ENCODE measurements at places on chromosomes 7 and 10.

- DNase-seq, result no peak
Measured at GRCh38 chr7:88321694-88322093, 15.0 kb upstream of the STEAP4 start.

GRCh38 chr7:63039882-63040281 is 958.8 kb upstream of the ZNF722 start:
- DNase-seq, result no peak

- no peak for DNase-seq
Measured at GRCh38 chr10:89242345-89242684, 9.3 kb downstream of the LIPA start.

- peak; percentile 42 for DNase-seq
Measured at GRCh38 chr10:122852261-122852660, 6.6 kb upstream of the CUZD1 start.

DNA sequence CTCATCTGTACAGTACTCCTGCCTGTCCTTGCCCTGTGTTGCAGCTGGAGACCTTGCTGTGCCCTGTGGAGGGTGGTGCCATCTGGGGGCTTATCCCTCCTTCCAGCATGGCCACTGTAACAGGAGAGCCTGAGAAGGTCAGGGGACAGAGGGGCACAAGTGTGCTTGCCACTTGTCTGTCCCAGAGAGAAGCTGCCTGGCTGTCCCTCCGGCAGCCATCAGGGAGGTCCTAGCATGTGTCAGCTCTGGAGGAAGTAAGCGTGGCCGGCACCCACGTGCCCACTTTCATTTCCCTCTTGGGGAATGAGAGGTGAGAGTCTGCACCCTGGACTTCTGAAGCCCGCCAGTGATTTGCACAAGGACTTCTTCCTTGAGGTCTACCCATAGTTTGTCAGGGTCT is 97.0 kb upstream of the PPIF start:
- no peak for DNase-seq

GRCh38 chr7:152760854-152761748 is 1.5 kb downstream of the ACTR3B start:
- peak; percentile 74 for DNase-seq

DNA sequence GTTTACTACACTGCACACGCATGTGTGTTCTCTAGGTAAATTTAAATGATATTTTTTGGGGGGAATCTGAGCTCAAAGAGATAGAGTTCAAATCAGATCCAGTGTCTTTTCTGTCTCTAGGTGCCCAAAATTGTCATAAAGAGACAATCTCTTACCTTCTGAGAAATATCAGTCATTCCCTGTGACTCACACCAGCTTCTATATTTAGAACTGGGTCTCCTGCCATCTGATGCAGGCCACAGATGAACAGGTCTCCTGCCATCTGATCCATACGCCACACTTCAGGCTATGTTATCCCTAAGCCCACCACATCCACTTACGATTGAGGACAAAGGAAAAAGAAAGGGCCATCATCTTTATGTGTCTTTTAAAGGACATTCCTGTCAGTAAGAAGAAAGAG is 136.3 kb upstream of the LAMB4 start:
- DNase-seq, result peak; percentile 29

GRCh38 chr10:21488246-21488956 is 37.1 kb downstream of the SKIDA1 start:
- no peak for DNase-seq

- no peak for DNase-seq
Measured at GRCh38 chr7:37494926-37495325, 46.3 kb upstream of the ELMO1 start.

DNA sequence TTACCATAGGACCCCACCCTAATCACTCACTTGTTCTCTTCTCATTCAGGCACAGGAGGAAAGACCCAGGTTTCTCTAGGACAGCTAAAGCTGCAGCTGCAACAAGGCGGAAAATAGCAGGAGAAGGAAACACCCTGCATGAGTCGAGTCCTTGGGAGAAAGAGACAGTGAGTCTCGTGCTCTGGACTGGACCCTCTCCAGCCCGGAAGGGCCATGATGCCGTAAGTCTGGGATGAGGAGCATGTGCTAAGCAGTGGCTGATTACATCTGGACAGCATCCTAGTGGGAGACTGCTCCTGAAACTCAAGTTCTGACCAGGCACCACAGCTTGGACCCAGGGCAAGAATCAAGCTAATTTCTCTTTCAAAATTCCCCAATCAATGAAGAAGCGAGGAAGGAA is 39.4 kb downstream of the FBXW4 start:
- peak; percentile 12 for DNase-seq

DNA sequence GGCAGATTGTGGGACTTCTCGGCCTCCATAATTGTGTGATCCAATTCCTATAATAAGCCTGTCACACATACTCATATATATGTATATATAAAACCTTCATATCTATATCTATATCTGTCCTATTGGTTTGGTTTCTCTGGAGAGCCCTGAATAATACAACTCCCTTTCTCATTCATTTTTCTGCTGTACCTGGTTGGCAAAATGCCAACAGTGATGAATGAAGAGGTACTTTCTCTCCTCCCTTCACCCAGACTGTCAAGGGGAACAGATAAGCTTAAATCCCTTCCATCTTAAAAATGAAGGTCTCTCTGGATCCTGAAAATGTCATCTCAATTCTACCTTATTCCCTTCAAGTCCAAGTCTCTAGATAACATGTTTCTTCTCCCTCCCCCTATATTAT is 60.3 kb upstream of the FOXP2 start:
- no peak for DNase-seq

DNA sequence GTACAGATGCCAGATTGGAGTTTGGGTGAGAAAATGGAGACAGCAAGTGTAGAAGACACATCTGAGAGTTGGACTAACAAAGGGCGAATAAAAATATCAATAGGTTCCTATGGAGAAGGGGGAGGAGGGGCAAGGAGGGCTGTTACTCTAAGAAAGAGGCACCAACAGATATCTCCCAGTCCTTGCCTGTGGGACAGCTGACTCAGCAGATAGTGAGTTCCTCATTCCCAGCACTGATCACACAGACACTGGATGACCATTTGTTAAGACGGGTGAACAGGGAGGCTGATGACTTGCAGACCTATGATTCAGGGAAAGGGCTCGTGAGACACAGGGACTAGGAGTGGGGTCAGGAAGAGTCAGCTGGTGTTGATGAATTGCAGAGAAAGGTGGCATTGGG is 5.7 kb upstream of the PRR15 start:
- no peak for DNase-seq

- peak; percentile 51 for DNase-seq
Measured at GRCh38 chr10:105328503-105329133, 687.5 kb downstream of the SORCS3 start.

- DNase-seq, result no peak
Measured at GRCh38 chr7:16615228-16615627, 30.3 kb downstream of the ANKMY2 start.

GRCh38 chr10:125006188-125006680 is 64.3 kb downstream of the ZRANB1 start:
- peak; percentile 10 for DNase-seq

DNA sequence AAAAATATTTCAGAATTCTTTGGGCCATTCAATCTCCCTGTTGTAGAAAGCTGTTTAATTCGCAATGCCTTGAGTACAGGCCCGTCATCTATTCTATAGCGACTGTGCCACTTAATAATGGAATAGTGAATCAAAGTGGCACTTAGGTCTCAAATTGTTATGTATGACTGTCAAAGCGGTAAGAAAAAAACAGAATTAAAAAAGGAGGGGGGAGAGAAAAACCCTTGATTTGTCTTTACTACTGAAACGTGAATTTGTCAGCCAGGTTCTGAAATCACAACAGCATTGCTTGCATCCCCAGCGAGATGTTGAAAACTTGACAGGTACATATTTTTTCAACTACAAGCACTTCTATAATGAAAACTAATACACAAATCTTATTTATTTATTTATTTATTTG is 320.9 kb downstream of the TFEC start:
- no peak for DNase-seq

DNA sequence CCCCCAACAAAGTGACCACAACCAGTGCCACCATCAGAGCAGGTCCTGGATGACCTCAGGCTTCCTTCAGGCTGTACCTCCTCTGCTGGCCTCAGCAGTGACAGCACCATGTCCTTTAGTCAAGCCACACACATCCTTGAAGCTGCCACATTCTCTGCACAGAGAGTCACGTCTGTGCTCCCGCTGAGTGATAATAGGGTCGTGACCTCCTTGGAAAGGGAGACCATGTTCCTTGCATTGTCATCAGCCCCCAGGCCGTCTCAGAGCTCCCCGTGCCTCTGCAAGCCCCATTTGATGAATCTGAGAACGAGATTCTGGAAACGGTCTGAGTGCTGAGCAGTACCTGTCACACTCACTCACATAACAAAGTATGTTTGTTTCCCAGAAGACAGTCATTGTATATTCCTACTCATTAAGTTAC is 106.5 kb upstream of the PRR15 start:
- no peak for DNase-seq

DNA sequence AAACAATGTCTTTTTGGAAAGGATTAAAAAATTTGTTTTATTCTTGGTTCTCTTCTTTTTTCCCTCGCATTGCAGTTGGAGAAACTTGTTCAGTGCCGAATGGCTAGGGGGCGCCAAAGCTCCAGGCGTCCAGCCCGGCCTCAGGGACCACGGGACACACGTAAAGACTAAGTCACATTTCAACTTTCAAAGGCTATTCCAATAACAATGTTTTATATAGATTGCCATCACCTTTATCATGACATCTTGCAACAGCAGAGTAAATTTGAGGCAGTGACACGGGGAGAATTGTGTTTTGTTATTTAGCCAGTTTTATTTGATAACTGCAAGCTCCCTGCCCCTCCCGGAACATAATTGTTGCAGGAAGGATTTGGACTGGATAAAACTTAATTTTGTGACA is 2.2 kb upstream of the IGFBP3 start:
- DNase-seq, result peak; percentile 46

DNA sequence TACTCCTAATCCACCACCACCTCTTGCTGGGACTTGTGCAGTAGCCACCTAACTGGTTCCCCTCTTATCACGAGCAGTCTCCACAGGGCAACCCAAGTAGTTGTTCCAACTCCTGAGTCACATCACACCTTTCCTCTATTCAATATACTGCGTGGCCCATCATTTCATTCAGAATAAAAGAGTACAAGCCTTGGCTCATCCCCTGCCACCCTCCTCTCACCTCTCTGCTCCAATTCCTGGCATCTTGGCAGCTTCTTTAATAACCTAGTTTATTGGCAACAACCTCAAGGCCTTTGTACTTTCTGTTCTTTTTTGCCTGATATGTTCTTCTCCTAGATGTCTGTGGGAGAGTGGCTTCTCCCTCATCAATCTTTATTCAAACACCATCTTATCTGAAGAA is 199.4 kb downstream of the KIAA1217 start:
- no peak for DNase-seq

DNA sequence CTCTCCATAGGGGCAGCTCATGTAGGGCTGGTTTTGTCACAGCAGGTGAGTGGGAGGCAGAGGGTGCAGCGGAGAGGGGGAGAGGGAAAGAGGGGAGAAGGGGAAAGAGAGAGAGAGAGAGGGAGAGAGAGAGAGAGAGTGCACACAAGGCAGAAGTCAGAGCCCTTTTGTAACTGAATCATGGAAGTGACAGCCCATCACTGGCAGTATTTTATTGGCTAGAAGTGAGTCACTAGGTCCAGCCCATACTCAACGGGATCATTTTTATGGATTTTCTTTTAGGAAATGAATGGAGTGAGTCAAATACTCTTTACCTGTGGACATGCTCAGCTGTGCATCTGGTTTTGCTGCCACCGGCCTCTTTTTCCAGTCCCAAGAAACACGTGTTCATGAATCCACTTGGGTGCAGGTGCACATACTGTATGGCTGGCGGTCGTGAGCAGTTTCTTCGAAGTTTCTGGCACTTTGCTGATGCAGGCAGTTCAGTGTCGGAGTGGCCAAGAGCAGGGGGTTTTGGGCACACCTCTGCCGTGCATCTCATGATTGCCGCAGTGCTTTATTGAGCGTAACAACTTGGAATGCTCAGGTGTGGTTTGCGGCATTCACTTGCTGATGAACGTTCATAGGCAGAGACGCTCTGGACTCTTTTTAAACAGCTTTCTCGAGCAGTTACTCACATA is 40.3 kb downstream of the DOCK1 start:
- no peak for DNase-seq

DNA sequence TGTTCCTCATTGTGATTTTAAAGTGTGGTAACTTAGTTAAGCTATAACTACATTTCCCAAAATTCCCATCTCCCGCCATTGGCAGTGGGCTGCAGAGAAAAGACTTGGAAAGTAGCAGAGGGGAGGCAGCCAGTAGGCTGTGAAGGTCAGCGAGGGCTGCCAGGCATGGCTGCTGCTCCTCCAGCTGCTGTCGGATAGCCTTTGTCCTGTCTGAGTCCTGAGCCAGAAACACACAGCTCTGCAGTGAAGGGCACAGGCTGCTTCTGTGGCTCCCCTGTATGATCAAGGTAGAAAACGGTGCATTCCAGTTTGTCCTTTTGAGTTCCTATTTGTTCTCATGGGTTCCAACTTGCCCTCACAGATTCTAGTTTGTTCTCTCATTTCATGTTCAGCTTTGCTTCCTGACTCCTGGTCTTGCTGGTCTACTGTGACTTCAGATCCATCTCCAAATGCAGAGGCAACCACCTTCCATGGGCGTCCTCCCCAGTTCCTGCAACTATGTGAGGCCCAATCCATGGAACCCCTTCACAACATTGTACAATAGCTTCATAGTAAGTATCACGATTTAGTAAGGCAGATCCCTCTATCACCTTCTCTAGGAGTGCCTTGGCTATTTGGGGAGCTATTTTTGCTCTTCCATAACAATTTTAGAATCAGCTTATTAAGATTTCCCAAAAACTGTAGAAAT is 31.7 kb downstream of the SYPL1 start:
- no peak for DNase-seq

GRCh38 chr10:78276139-78276538 is 242.5 kb downstream of the RPS24 start:
- DNase-seq, result no peak

GRCh38 chr10:118310822-118311221 is 31.3 kb downstream of the FAM204A start:
- DNase-seq, result no peak

DNA sequence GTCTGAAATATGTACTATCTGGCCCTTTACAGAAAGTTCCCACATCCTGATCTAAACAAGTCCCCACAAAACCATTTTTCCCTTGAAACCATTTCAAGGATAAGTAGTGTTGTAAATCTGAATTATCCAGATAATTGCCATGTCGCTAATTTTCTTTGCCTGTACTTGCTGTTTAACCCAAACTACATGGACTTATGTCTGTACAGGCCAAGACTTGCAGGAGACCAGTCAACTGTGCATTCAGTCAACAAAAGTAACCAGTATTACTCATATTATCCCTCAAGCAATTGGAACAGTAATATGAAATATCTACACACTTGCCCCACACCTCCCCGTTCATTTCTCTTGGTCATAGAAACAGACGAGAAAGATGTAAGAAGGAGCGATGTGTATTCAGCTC is 347.8 kb upstream of the NFE2L3 start:
- DNase-seq, result no peak

GRCh38 chr10:14068601-14069250 is 262.0 kb downstream of the FRMD4A start:
- no peak for DNase-seq

DNA sequence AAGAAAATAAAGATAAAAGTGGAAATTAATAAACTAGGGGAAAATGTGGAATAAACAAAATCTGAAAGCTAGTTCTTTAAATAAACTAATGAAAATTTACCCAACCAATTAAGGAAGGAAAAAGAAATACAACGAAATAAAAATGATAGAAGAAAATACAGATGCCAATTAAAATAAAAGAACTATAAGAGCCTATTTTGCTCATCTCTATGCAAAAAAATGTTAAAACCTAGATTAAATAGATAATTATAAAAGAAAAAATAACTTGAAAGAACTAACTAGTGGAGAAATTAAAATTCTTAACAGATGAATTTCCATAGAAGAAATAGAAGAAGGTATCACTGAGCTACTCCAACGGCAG is 32.7 kb downstream of the PKD1L1 start:
- no peak for DNase-seq

- no peak for DNase-seq
Measured at GRCh38 chr10:71471006-71471405, 74.3 kb downstream of the CDH23 start.
